Stimulated activated CD8-positive, alpha-beta memory T cell treated with anti-CD3 and anti-CD28 coated beads, Interleukin-4, amount 100 ng/mL, for 4 hours (primary cell): ENCODE measurements at places on chromosomes 13 and 19.
A peak's percentile ranks its signal among the peaks of the same experiment; 100 is the strongest.

GRCh38 chr19:33435706-33436359, 62.3 kb downstream of the CEBPG start:
- no peak for DNase-seq

- DNase-seq, result no peak
Observed at GRCh38 chr19:17499648-17500446, 11.6 kb upstream of the PGLS start.

- DNase-seq, result no peak
Observed at GRCh38 chr13:48531416-48532255, 1.2 kb downstream of the RCBTB2 start.

DNA sequence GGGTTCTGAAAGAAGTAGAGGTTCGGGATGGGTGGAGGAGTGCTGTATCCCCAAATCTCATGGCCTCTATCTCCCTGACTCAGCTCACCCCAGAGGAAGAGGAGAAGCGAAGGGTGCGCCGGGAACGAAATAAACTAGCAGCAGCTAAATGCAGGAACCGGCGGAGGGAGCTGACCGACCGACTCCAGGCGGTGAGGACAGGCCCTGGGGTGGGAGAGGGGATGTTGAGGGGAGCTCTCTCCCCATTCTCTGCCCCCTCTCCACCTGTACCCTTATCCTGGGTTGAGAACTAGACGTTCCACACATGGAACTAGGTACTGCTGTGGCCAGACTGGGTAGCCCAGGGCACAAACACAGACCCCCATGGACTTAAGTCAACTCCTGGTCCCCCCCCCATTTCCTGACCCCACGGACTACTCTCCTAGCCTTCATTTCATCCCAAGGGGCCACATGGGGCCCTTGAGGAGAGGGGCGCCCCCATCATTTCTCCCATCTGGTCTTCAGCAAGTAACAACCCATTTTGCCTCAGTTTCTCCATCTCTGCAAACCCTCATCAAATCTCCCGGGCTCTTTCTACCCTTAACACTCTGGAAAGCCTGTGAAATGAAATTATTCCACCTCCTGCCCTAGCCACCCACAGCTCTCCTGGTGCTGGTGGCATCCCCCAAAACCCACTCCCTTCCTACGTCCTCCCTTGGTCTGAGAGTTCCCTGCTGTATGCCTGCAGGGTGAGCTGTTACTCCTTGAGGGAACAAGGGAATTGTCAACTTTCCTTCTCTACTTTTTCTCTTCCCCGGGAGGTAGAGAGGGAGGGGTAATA, 3.5 kb downstream of the FOSB start:
- no peak for DNase-seq

GRCh38 chr13:90806892-90807291, 540.6 kb upstream of the MIR17HG start:
- no peak for DNase-seq

- DNase-seq, result no peak
Observed at GRCh38 chr13:67238277-67238859, 8.2 kb upstream of the PCDH9 start.

DNA sequence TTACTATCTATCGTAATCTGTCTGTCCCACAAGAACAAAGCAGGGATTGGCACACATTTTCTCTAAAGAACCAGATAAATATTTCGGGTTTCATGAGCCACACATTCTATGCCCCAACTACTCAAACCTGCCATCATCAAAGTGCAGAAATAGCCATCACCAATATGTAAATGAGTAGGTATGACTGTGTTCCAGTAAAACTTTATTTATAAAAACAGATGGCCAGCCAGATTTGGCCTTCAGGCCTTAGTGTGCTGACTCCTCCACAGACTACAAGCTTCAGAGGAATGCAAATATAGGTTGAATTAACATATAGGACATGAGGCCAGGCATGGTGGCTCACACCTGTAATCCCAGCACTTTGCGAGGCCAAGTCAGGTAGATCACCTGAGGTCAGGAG, 8.9 kb upstream of the DNMT1 start:
- no peak for DNase-seq

- DNase-seq, result no peak
Observed at GRCh38 chr13:84400706-84401105, 518.4 kb upstream of the SLITRK1 start.

GRCh38 chr19:32676186-32676894, 692 bp downstream of the RGS9BP start:
- no peak for DNase-seq

DNA sequence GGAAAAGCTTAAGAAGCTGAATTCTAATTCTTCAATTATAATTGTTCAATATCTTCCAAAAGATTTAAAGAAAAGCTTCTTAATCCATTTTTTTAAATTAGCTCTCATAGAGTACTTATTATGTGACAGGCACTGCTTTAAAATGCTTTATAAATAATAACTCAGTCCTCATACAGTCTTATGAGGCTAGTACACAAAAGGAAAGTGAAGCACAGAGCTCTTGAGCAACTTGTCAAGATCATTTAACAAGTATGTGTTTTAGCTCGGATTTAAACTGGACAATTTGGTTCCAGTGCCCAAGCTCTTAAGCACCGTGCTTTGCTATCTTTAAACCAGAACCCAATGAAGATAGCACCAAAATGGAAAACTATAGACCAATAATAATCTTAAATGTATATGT, 106.1 kb downstream of the DHRS12 start:
- DNase-seq, result no peak

DNA sequence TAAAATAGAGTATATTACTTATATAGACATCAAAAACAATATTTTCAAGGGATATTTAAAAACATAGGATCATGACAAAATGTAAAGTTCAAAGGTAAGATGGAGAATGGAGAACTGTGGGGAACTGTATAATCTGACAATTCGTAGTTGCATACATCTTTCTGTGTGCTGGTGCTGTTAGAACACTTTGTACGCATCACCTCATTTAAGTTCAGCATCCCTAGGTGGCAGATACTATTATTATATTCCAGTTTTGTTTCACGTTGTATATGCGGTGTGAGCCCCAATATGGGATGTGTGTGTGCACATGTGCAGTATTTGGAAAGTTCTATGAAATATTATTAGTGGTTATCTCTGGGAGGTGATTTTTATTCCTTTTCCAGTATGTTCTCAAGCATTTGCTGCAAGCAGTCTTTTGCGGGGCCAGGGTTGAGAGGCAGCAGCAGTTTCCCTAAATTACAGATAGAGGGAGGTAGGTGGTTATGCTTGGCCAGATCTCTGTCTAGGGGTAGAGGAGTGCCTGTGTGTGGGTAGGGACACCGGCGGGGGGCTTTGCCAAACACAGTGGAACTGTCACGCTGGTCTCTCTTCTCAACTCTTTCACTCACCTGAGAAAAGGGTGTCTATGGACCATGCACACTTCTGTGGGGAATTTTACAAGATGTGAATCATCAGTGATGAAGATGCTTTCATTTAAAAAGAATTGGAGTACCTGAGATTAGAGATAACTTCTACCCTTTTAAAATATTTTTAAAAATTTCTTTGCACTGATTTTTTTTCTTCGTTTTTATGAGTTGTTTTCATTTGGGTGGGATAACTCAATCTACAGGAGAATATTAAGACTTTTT, 55.6 kb upstream of the ALOX5AP start:
- DNase-seq, result peak; percentile 10

DNA sequence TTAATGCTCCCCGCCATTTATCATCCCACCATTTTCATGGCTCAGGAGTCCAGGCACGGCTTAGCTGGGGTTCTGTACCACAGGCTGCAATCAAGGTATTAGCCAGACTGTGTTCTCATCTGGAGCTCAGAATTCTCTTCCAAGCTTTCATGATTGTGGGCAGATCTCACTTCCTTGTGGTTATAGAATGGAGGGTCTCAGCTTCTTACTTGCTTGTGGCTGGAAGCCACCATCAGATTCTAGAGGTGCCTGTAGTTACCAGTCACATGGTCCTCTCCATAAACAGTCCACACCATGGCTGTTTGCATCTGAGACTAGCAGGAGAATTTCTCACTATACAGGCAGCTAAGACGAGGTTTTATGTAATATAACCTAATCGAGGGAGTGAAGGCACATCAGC, 45.1 kb upstream of the SLC46A3 start:
- no peak for DNase-seq

DNA sequence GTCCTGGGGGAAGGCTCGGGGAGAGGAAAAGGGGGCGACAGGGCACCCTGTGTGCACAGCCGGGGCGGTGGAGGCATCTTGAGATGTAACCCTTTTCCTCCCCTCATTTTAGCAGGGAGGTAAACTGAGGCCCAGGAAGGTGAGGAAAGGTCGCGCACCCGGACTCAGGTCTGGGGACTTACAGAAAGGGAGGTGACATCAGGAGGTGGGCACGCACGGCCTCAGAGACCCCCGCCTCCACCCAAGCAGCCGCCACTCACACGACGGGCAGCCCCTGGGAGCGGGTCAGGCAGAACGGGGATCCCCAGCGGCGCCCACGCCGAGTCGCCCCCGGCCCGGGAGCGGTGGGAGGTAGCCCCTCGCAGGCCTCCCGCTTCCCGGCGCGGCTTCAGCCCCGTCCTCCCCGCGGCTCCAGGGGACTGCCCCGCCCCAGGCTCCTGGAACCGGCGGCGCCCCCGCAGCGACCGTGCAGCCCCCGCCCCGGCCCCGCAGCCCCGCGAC, 477 bp downstream of the PIP5K1C start:
- no peak for DNase-seq

DNA sequence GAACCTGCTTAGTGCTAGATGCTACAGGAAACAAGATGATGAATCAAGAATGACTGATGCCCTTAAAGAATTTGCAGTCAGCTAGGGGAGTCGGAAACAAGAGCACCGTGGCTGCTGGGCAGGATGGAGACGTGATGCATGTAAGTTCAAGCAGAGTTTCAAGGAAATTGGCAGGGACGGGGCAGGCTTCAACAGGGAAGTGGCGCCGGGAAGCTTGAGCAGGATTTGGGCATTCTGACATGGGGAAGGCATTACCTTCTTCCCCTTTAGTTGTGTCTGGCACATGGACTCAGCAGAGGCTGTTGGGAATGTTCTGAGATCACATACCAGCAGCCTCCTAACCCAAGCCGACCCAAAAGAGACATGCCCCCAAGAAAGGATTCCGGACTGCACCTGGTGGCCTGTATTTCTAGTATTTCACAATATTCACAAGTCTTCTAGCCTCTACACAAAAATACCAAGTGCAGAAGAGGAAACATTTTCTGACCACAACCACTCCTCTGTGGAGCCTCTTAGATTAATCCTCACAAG, 138.2 kb downstream of the CRYL1 start:
- DNase-seq, result no peak

GRCh38 chr19:11141937-11142527, 13.6 kb downstream of the SPC24 start:
- DNase-seq, result no peak

DNA sequence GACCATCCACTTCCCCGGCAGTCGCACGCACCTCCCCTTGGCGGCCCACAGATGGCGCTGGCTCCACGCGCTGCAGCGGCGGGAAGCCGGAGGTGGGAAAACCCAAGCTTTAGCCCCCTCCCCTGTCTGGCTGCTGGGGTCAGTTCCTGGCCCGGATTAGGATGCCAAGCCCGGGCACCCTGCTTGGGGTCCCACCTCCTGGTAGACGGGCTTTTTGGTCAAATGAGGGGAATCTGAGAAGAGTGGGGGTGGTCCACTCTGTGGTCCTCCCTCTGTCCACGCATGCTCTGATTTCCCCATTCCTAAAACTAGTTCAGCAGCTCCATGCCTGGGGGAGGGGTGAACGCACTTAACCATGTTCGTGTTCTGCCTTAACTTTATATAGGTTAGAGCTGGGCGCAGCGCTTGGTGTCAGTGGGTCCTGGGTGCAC, 8.1 kb upstream of the ADGRE2 start:
- no peak for DNase-seq

- no peak for DNase-seq
Observed at GRCh38 chr19:36100476-36100875, 10.5 kb upstream of the OVOL3 start.

DNA sequence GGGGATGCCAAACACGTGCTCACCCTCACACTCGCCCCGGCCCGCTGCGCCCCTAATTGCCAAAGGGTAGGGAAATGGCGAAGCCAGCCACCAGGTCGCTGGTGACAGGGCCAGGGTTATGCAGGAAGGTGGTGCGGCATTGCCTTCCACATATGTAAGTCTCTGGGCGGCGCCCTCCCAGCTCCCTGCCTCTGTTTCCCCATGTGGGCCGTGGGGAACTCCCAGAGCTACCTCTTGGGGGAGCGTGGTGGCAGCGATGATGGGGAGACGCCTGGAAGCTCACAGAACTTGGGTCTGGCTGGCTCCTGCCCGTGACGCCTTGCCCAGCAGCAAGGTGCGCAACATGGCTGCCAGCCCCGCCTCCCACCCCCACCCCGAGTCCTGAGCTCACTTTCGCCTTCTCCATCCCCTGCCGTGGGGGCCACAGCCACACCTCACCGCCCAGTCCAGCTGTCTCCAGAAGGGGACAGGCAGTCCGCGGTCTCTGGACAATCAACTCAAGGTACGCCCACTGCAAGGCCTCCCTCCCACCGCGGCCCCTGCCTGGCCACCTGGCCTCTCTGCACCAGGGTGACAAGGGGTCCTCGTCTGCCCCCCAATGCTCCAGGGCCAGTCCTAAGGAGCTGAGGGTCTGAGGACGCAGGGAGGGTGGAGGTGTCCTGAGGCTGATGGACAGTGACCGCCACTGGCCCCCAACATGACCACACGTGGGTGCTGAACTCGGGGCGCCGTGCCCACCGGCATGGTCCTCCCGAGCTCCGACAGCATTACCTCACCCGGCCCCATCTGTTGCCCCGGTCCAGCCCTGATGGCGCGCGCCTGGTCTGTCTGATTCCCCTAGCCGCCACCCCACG, 6.6 kb downstream of the C19orf25 start:
- no peak for DNase-seq

GRCh38 chr13:57877601-57878000, 246.1 kb downstream of the PCDH17 start:
- no peak for DNase-seq

DNA sequence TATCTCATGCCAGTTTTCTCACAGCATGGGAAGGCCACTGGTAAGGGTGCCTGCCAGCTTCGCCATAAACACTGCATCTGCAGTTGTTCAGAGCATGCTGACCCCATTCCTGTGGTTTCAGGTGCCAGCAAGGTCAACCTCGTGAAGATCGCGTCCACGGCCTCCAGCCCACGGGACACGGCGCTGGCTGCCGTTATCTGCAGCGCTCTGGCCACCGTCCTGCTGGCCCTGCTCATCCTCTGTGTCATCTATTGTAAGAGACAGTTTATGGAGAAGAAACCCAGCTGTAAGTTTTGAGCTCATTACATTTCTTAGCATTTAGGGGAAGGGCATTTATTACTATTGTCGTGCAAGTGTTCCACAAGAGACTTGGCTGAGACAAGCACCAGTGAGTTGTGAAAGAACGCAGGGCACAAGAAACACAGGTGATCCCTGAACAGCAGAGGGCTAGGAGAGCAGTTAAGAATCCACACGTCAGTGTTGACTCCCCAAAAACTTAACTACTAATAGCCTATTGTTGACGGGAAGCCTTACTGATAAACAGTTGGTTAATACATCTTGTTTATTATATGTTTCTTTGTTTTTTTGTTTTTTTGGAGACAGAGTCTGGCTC, 88.8 kb downstream of the TNFRSF19 start:
- DNase-seq, result no peak

GRCh38 chr19:14450168-14450874, 17.2 kb downstream of the PKN1 start:
- peak; percentile 30 for DNase-seq

- no peak for DNase-seq
Observed at GRCh38 chr13:105996391-105997025, 539.0 kb downstream of the EFNB2 start.

GRCh38 chr13:72062566-72062965, 195.6 kb upstream of the DACH1 start:
- DNase-seq, result no peak
